DMS153 (cell line): ENCODE measurements at places on chromosomes 16 and 17.

DNA sequence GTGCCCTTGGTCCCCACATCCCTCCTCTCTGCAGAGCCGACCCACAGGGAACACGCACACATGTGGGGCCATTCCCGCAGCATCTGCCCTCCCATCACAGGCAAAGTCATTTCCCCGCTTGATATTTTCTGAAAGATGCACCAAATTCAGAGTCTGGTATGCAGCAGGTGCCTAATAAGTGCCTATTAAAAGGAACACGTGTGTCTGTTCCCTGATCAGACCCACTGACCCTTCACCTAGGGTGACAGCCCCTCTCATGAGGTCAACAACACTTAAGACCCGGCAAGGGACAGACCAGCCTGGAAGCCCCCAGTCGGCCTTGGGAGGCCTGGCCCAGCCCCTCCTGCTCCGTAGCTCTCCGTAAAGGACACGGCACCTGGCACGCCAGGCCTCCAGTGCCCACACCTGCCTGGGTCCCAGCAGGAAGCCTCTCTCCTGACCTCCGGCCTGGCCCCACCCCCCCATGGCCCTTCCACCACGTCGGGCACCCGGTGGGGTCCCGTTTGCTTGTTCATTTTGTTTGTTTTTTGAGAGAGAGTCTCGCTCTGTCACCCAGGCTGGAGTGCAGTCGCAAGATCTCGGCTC, 20.0 kb downstream of the UNKL start:
- no peak for DNase-seq

- no peak for DNase-seq
Measured at GRCh38 chr16:89080196-89080853, 13.3 kb upstream of the ACSF3 start.

GRCh38 chr17:41530062-41531048, 2.2 kb upstream of the KRT19 start:
- no peak for DNase-seq

GRCh38 chr17:4545217-4545951, 9.8 kb downstream of the MYBBP1A start:
- DNase-seq, result no peak
